ENCODE measurements at places on chromosomes 16 and 17.

GRCh38 chr17:17896746-17897145 is 60.0 kb upstream of the SREBF1 start:
- no peak for DNase-seq

- no peak for DNase-seq
These were observed 9.3 kb upstream of the ASIC2 start for GRCh38 chr17:33302394-33302793.

DNA sequence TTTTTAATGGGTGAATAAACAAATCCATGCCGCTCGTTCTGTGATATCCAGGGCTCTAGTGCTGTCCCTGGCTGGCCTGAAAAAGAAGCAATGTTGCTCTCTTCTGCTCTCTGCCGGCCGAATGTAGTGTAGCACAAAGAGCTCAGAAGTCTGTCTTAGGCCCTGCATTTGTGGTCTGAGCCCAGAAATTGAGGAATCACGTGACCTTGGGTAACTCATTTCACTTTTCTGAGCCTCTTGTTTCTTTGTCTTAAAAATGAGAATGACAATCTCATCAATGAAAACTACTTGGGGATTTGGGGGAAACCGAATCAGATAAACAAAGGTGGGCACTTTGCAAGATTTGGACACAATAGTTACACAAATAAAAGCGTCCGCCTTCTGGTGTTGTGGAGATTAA is 381.6 kb upstream of the ASIC2 start:
- DNase-seq, result no peak

DNA sequence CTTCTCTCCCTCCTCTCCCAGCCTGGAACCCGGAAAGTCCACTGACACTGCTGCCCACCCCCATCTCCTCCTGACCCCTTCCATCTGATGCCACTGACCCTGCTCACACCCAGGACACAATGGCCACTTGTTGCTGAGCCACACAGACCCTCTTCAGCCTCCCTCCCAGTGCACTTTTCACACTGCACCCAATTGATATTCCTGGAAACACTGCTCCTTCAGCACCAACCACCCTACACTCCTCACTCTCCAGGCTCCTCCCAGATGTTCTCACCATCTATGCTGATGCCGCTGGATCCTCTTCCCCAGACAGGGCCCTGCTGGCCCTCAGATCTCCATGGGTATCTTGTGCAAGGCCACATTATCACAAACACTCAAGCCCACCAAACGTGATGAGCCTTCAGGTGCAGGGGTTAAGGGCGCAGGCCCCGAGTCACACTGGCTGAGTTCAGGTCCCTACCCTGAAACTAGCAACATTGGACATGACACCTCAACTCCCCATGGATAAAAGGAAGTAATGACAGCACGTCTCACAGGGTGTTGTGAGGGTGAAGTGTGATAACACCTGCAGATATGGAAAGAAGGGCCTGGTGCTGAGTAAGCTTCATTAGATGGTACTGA is 238.1 kb downstream of the ZNF423 start:
- DNase-seq, result no peak

- DNase-seq, result no peak
These were observed 267.8 kb upstream of the FOXF1 start for GRCh38 chr16:86242244-86243122.

DNA sequence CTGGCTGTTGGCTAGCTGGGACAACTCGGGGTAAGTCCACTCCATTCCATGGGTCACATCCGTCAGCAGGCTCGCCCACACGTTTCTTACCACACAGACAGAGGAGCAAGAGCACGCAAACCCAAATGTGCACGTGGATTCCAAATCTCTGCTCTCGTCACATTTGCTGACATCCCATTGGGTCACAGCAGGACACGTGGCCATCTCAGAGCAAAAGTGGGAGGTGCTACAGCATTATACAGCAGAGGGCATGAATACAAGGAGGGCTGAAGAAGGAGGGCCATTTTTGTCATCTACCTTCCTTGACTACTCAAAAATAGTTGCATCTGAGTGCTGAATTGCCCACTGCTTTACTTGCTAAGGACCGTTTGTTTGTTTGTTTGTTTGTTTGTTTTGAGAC is 84.7 kb downstream of the RBBP6 start:
- DNase-seq, result no peak

- DNase-seq, result no peak
These were observed 6.2 kb downstream of the GINS2 start for GRCh38 chr16:85682516-85682915.

DNA sequence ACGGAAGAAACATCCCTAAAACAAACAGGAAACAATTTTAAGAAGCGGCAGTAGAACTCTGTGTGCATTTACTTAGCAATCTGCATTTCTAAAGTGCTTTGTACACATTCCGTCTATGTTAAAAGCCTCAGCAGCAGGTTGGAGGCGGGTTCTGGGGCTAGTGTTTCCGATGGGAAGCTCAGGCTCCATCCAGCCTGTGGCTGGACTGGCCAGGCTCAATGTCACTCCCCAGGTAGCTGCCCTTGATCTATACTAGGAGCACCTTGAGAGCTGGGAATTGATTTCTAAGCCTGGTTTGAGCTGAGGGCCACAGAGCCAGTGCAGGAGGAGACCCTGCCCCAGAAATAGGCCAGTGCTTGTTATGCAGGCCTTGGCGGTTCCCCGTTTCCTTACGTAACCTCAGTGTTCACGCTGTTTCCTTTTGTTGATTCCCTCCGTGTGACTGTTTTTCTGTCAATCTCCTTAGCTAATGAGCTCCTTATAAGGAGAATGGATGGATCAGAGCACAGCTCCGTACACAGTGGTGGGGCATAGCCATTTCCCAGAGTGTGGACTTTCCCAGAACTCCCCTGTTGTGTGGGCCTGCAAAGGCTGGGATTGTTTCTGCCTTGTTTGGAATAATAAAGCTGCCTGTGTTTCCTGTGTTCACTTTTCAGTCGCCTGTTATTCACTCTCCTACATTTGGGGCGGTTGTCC is 21.4 kb downstream of the ADORA2B start:
- no peak for DNase-seq

GRCh38 chr16:28205974-28206373 is 5.8 kb downstream of the XPO6 start:
- no peak for DNase-seq

- DNase-seq, result peak; percentile 9
These were observed 732 bp downstream of the TNRC6A start for GRCh38 chr16:24729951-24730815.

- no peak for DNase-seq
These were observed 120.2 kb downstream of the METRNL start for GRCh38 chr17:83199500-83200201.

DNA sequence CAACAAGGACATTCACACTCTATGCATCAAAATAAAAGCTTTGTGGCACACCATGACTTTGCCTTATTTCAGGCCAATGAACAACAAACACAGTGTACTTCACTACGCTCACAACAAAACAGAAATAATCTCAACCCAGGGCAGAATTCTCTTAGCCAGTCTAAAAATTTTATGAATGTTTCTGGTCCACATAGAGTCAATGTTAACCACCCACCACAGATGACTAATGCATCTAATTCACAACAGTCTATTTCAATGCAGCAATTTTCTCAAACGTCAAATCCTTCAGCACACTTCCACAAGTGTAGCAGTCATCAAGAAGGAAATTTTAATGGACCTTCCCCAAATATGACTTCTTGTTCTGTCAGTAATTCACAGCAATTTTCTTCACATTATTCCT is 101.7 kb downstream of the CHD9 start:
- DNase-seq, result no peak

DNA sequence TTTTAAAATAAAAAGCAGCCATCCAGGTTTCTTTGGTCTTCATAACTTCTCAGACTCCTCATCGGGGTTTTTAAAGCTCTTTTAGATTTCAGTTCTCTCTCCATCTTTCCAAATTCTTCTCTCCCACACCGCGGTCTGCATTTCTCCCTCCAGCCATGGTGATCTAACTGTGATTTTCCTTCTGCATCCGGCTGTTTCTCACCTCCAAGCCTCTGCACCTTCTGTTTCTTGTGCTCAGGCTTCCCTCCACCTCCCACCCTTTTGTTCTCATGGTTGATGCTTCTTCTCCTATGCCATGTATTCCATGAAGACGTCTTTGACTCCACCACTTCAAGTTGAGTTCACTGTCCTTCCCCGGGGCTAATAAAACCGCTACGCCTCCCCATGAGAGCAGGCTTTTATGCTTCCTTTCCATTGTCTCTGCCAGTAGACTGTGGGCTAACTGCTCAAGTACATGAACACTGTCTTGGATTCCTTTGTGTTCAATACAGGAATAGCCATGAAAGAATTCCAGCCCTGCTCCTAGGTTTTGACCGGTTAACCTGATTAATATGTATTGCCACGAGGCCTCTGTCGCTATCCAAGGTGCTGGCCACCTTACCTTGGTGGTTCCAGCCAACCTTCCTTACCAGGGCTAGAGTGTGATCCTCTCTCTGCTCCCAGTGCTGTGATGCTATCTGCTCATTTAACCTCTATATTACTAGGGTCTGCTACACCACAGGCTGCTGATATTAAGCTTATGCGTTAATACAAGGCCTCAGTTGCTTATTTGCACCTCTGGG is 625.1 kb downstream of the HS3ST4 start:
- DNase-seq, result no peak

- no peak for DNase-seq
These were observed 34.4 kb downstream of the HNF1B start for GRCh38 chr17:37710344-37710886.

DNA sequence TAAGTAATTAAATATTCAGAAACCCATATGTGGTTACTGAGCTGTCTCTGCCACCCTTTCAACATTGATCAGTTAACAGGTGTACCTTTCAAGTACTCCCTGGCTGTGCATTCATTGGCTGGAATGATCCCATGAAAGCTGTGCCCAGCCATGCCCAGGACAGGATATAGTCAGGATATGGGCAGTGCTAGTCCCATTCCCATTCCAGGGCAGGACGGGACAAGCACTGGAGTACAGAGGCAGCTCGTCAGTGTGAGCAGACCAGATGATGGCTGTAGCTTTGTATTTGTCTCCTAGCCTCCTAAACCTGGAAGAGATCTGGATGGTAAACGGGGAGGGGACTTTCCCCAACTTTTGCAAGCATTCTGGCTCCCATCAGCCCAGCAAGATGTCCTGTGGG is 22.5 kb downstream of the HEATR3 start:
- no peak for DNase-seq

GRCh38 chr17:38870259-38871165 is 654 bp downstream of the LASP1 start:
- peak; percentile 31 for DNase-seq

DNA sequence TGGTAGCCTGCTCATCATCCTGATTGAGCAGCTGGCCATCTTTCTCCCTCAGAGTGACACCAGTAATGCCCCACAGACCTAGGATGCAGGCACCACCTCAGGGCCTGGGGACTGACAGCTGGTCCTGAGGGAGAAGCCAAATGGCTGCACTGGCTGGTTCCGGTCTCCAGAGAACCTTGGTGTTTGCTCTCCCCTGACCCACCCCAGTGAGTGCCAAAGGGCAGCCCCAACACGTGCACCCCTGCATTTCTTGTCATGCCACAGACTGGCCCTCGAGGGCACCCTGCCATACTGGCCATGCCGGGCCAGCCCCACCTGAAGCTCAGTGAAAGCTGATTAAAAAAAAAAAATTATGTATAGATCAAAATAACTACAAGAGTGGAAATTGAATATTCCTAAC is 100.5 kb downstream of the WNT3 start:
- no peak for DNase-seq

DNA sequence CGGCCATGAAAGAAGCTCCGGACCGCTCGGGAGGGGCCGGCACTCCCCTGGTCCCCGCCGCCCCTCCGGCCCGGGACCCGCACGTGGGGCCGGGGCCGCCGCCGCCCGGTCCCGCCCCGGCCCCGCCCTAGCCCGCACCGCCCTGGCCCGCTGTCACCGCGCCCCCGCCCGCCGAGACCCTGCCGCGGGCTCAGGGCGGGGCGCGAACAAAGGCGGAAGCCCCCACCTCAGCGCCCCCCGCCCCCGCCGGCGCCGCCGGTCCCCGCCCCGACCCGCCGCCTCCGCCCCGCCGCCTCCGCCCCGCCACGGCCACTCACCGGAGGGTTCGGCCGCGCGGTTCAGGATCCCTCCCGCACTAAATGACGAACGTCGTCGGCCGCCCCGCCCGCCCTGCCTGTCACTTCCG is at the start of gene ARHGDIA:
Gene ARHGDIA, minus strand, starts transcription at position 357 of the 406 bp plus-strand sequence. CDS start 1,407 bp downstream, outside the sequence.
- DNase-seq, result no peak

DNA sequence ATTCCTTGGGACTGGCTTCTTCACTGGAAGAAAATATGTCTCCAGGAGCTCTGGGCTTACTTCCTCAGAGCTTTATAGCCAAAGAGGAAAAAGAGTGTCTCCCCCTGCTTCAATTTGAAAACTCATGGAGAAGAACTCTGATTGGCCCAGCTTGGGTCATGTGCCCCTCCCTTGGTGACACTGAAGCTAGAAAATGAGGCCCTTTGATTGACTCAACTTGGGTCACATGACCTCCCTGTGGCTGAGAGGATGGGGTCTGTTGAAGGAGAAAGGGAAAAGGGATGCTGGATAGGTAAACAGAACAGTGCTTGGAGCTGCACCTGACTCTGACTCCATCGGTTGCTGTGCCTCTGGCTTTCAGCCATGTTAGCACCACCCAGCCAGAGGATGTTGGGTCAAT is 70.6 kb upstream of the KSR1 start:
- no peak for DNase-seq

DNA sequence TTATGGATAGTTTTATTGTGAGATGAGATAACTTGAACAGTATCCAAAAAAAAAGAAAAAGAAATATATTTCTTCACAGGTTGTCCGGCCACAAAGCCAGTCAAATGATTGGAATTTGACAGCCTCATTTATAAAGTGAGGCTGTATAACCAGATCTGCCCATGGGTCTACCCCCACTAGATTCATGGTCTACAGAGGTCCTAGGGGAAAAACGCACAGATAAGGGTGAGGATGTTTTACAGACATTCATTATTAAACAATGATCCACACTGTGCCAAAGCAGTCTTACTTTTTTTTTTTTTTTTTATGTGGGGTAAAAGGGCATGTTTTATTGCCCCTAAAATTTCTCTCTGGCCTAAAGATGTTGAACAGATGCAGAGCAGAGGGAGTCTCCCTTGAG is 1503.0 kb upstream of the CDH8 start:
- DNase-seq, result no peak

GRCh38 chr17:43614561-43614960 is 47.2 kb downstream of the MEOX1 start:
- no peak for DNase-seq

DNA sequence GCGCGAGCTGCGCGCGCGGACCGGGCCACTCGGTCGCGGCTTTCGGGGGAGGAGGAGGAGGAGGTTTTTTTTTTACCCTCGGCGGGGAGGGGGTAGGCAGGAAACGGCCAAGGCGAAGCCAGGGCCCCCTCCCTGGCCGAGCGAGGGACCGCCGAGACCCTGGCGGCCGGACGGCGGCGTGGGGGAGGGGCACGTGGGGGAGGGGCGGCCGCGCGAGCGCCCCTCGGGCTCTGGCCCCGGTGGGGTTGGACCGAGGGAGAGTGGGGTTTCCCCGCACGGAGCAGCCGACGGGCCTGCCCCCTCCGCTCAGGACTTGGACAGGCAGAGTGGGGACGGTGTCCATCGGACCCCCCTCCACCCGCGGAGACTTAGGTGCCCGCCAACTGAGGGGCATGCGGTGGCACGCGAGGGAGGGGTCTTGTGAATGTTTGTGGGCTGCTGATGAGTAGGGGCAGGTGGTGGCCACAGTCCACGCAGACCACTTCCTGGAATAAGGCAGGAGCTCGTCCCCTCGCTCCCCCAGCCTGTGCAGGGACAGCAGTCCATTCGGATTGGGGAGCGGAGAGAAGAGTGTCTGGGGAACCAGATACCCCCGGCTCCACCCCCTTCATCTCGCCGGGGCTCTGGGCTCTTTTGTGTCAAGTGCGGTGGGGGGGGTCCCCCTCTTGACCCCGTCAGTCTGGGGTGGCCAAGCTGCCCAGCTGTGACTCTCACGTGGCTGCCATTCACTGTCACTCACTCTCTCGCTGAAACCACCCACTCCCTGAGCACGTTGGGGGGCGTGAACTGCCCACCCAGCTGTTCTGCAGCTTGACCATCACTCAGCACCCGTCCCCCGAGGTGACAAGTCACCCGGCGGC is 3.0 kb upstream of the CHD3 start:
- DNase-seq, result no peak

All from amniotic stem cell (primary cell).